Left colon (tissue), 2 donors: ENCODE measurements at places on chromosomes 13 and 19. TPM values are rescaled to one million over a fixed set of nuclear protein-coding genes. Genes with fewer than 3 reads are reported as not detected.

NOTCH3 gene
- 12.2 TPM for total RNA-seq

ANKLE1 gene
- total RNA-seq, result 0.67 TPM

SHANK1 gene
- 0.21 TPM for total RNA-seq

ZNF304 gene
- 3.0 TPM for total RNA-seq

ZNF90 gene
- total RNA-seq, result 3.2 TPM

NLRP5 gene
- not detected for total RNA-seq

SYNE4 gene
- 6.5 TPM for total RNA-seq

ZNF430 gene
- total RNA-seq, result 10.3 TPM

ZNF536 gene
- total RNA-seq, result 2.5 TPM

LYPD3 gene
- total RNA-seq, result 0.56 TPM

CEACAM5 gene
- total RNA-seq, result 4,350 TPM

SELENOV gene
- not detected for total RNA-seq

AP1M1 gene
- total RNA-seq, result 22.2 TPM

SGCG gene
- 0.36 TPM for total RNA-seq

C1QTNF9B gene
- not detected for total RNA-seq

INAFM1 gene
- 13.9 TPM for total RNA-seq

KIR2DL3 gene
- not detected for total RNA-seq

HIF3A gene
- total RNA-seq, result 14.6 TPM

ZNF441 gene
- total RNA-seq, result 4.8 TPM

ANGPTL8 gene
- total RNA-seq, result not detected

FUT2 gene
- total RNA-seq, result 74.3 TPM

PSG2 gene
- total RNA-seq, result not detected

DAND5 gene
- 0.18 TPM for total RNA-seq

BCAM gene
- 21.7 TPM for total RNA-seq

SIGLEC10 gene
- total RNA-seq, result 1.3 TPM

OR7A5 gene
- not detected for total RNA-seq

UPF1 gene
- total RNA-seq, result 67.6 TPM

ZNF610 gene
- total RNA-seq, result 0.79 TPM

DNAAF3 gene
- 0.79 TPM for total RNA-seq

TCF3 gene
- 64.1 TPM for total RNA-seq

PIP5K1C gene
- total RNA-seq, result 25.1 TPM

WDR88 gene
- not detected for total RNA-seq

FGF22 gene
- not detected for total RNA-seq

PDX1 gene
- 0.76 TPM for total RNA-seq

FAM216B gene
- not detected for total RNA-seq

VSTM2B gene
- total RNA-seq, result not detected

VASP gene
- total RNA-seq, result 260 TPM

GATAD2A gene
- 135 TPM for total RNA-seq

PABPC3 gene
- 0.34 TPM for total RNA-seq

ARHGEF7 gene
- total RNA-seq, result 53.5 TPM

C5AR1 gene
- total RNA-seq, result 8.8 TPM

SSC5D gene
- total RNA-seq, result 2.6 TPM

OR7C1 gene
- not detected for total RNA-seq

BST2 gene
- total RNA-seq, result 27.5 TPM

ZNF563 gene
- 2.6 TPM for total RNA-seq

TLE2 gene
- 32.9 TPM for total RNA-seq

OR7A10 gene
- not detected for total RNA-seq

ZNF136 gene
- 6.1 TPM for total RNA-seq

MBD3L2 gene
- total RNA-seq, result not detected
